ENCODE measurements at places on chromosomes 7 and 10.

- no peak for DNase-seq
These were observed 713.5 kb downstream of the SORCS1 start for GRCh38 chr10:106450966-106451365.

- no peak for DNase-seq
These were observed 61.9 kb downstream of the HGF start for GRCh38 chr7:81707966-81708365.

DNA sequence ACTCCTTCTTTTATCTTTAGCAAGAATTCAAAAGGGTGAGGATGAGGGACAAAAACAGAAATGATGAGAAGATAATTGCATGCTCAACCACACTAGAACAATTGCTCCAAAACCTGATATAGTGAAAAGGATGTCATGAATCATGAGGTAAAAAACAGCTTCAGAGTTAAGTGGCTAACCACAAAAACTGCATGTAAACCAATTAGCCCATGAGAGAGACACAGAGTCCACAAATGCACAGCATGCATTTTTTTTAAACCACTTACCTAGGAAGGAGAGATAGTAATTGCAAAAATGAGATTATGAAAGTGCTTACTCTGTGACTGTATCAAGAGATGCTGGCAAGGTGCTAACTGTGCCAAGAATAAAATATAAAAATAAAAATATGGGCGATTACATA is 132.9 kb downstream of the MBL2 start:
- peak; percentile 59 for DNase-seq

DNA sequence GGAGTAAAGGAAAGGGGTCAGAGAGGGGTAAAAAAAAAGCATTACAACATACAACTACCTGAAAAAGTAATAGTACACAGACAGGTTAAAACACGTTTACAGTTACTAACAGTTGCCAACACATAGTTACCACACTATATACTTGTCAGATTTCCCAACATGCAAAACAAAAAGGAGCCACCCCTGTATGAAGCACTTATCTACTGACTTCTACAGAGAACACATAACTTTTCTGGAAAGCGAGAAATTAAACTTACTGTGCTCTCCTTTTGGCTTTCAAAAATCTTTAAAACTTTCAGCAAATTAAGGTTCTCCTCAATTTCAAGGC is 2.1 kb downstream of the ABI1 start:
- DNase-seq: no peak

GRCh38 chr7:136009488-136010079 is 32.4 kb upstream of the MTPN start:
- DNase-seq: peak; percentile 63

DNA sequence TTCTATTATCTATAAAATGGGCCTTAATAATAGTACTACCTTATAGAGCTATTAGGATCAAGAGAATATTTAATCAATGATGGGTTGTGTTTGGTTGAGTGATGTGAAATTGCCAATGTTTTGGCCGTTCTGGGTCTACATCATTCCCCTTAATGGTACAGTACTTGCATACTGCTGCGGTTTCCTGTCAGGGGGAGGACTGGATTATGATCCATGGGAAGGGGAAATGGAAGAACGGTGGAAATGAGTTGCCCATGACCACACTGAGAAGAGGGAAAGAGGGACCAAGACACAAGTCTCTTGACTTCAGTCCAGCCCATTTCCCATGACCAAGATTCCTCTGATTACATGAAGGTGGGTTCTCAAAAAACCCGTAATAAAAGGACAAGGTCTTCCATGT is 999 bp upstream of the MRPS24 start:
- no peak for DNase-seq

DNA sequence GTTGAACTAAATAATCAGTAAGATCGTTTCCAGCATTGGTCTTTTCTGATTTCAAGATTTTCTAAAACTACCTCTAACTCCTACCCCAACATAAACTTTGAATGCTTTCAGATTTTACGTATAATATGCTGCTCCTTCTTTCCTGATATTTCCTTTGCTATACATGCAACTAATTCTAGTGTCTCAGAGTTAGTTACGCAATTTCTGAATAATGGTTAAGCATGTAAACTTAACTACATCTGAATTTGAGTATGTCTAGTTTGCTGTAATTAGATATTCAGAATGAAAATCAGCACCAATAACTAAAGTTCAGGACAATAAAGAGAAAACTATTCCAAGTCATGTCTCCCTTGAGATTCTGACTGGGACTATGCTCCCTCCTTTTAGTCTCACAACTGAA is 71.0 kb downstream of the SEMA3C start:
- no peak for DNase-seq

- no peak for DNase-seq
These were observed 634 bp downstream of the HECW1 start for GRCh38 chr7:43112941-43113621.

DNA sequence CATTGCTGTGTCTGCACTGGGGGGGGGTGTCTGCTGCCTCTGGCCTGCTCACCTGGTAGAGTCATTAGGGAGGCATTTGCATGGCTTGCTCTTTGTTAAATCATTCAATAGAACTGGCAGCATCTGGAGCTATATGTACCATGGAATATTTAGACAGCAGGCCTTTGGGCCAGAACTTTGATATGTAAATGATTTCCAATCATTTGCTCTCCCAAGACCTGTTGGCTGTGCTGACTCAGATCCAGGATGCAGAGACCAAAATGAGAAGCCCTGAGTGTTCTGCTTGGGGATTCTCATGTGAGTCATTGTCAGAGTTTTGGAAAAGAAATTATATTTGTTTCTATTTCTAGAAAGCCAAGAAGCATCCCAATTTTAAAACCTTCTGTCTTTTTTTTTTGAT is 257.6 kb upstream of the IGFBP3 start:
- peak; percentile 68 for DNase-seq

DNA sequence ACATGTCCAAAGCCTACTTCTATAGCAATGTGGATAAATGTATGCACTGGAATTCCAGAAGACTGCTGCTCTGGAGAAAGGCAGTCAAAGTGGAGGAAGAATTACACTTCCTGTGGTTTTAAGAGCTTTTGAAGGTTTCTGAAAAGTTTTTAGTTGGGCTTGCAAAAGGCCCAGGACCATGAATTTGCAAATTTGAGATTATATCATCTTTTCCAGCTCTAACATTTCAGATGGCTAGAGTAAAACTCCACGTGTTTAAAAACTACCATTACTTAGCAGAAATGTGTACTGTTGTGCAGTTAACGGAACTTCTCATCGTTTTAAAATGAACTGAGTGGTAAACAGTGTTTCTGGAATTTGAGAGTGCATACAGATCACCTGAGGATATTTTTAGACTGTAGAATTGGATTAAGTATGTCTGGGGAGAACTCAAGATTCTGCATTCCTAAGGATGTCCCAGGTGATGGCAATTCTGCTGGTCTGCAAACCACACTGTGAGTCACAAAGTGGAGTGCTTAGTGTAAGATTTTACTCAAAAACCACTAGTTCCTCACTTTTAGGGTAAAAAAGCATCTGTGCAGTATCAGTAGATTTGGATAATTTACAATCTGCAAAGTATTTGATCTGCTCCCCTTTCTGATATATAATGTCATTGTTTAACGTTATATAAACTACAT is 32.9 kb upstream of the CCDC71L start:
- peak; percentile 46 for DNase-seq

GRCh38 chr7:48094861-48095293 is 5.8 kb downstream of the UPP1 start:
- peak; percentile 81 for DNase-seq

DNA sequence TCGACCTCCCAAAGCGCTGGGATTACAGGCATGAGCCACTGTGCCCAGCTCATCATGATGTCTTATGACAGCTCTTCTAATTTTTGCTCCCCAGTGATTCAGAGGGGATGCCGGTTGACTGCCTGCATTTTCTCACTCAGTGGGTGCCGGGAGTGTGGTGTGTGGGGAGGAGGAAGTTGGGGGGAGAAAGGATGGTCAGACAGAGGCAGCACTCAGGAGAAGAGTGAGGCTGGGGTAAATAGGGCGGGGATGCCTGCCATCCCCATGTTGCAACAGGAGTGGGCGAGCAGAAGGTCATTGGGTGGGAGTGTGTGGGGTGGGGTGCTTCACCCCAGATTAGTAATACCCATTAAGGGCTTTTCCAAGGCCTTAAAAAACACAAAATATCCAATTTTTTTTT is 3.5 kb upstream of the CCL24 start:
- no peak for DNase-seq

GRCh38 chr7:64407148-64407547 is 93.4 kb downstream of the ZNF736 start:
- DNase-seq: no peak

GRCh38 chr10:43284341-43284910 is 17.6 kb upstream of the RASGEF1A start:
- no peak for DNase-seq

DNA sequence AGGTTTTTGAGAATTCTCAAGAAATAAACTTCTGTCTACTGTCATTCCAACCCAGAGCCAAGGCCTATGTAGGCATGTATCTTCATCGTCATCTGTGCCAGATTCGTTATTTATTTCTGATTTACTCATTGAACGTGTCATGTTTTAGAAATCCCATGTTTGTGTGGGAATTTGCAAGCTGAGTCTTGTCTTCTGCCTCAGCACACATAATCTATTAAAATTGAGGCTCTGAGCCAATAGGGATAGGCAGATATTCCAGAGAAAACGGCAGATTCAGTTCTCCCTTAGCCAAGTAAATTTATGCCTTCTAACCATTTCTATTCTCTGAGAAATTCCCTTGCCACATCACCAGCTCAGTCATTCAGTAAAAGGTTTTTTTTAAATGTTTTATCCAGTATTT is 444.6 kb downstream of the REEP3 start:
- DNase-seq: no peak

DNA sequence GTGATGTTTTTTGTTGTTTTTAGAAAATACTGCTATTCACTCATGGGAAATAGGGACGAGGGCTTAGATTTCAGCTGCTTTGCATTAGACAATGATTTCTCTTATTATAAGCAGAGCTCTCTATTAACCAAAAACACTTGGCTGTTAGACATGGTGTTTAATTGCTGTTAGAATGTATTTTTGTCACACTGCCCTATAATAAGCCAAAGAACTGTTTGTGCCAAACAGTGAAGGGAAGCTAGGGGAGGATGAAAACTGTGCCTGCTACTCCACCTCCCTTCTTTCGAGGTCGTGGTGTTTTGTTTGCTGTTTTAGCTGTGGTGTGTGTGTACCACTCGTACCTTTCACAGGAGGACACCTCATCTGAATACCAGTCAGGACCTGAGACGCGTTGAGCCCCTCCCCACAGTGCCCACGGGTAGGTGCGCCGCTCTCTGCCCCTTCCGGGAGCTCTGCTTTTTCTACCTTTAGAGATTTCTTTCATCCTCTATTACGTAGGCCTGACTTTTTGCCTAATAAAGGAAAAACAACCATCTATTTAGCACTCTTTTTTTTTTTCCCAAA is 57.9 kb downstream of the CUX1 start:
- no peak for DNase-seq

- DNase-seq: no peak
These were observed 233.3 kb downstream of the LRRN3 start for GRCh38 chr7:111324228-111324627.

DNA sequence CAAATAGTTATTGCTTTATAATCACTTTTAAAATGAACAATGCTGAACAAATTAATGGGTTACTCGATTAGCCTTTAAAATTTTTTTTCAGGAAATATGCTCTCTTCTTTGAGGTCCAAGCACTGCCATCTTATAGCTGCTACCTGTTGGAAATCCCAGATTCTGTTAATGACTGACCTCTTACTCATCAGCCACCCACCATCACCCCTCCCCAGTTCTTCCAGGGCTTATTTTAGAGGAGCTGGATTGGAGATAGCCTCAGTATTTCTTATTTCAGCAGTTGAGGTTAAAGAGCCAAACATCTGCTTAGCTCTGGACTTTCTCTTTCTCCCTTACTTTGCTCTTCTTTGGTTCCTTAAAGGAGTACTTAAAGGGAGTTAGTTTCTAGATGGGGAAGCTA is 420.0 kb downstream of the EXOC4 start:
- no peak for DNase-seq

- no peak for DNase-seq
These were observed 223.1 kb upstream of the GLI3 start for GRCh38 chr7:42460148-42460547.

GRCh38 chr7:44531421-44532380 is 9.4 kb downstream of the NPC1L1 start:
- no peak for DNase-seq

- no peak for DNase-seq
These were observed 4.1 kb downstream of the LZTS2 start for GRCh38 chr10:101003639-101004206.

DNA sequence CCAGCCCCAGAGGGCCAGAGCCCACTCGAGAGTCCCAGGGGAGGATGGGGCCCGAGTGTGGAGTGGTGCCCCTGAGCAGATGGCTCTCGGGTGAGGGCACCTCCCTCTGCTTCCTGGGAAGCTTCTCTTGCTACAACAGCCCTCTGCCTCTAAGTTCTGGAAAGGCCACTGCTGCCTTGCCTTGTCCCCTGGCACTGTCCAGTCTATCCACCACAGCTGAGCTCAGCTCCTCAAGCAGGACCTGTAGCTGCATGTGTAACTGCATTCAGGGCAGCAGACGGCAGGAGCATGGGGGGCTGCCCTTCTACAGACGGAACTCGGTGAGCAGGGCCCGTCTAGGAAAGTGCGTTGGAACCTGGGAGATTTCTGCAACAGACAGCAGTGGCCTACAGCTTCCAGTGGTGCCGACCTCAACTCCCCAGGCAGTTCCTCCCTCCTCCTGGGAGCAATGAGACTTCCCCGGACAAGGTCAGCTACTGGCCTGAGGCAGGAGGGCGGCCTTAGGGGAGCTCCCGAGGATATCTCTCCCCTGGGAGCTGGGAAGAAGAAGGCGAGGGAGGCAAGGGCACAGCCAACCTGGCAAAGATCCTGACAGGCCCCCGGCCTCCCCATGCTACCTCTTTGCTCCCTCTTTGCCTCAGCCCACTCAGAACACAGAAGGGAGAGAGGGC is 88.5 kb downstream of the DLG5 start:
- DNase-seq: no peak

- peak; percentile 11 for DNase-seq
These were observed 212.8 kb upstream of the PODXL start for GRCh38 chr7:131769241-131769640.

GRCh38 chr10:103395754-103396066 is 565 bp downstream of the ATP5MK start:
- peak; percentile 12 for DNase-seq

- no peak for DNase-seq
These were observed 19.3 kb downstream of the IQCE start for GRCh38 chr7:2577914-2578680.

DNA sequence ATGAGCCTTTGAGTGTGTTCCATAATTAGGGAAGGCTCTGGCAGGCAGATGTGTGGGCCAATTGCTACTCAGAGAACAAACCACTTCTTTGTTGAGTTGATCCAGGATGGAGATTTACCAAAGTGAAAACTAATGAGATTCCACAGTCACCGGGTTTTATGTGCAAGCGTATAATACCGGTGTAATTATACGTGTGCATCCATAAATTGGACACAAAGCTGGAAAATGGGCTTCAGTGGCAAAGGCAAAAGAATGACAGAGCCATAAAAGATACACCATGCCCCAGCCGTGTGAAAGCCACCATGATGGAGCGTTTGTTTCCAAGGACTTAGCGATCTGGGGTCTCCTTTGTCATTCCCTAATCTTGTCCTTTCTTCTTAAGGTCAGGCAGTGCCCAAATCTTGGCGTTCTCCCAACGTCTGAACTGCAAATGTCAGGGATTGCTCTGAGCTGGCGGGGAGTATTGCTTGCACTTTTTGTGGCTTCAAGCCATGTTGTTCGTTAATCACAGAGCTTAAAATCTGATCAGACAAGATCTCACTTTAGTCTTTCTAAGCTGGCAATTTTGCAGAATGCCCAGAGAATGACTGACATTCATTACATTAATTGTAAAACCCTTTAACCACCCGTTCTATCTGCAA is 70.1 kb downstream of the NPTX2 start:
- DNase-seq: no peak

All from LHCN-M2 (cell line).